ENCODE measurements at places on chromosomes 1 and 21.

DNA sequence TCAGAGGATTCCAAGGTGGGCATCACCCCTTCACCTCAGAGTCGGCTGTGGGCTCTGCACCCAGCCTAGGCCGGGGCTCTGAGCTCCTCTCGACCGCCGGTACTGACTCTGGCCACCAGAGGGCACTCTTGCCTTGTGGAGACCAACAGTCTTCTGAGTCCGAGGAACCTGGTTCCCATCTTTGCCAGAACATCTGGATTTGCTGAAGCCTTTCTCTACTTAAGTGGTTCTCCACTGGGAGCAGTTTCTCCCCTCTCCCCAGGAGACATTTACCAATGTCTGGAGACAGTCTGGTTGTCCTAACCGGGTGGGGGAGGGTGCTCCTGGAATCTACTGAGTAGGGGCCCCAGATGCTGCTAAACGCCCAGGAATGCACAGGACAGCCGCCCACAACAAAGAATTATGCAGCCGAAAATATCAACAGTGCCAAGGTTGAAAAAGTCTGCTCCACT, 9.4 kb downstream of the ETV3L start:
- DNase-seq, result peak; percentile 60

GRCh38 chr21:33201956-33202355, 27.8 kb upstream of the IFNAR2 start:
- no peak for DNase-seq

DNA sequence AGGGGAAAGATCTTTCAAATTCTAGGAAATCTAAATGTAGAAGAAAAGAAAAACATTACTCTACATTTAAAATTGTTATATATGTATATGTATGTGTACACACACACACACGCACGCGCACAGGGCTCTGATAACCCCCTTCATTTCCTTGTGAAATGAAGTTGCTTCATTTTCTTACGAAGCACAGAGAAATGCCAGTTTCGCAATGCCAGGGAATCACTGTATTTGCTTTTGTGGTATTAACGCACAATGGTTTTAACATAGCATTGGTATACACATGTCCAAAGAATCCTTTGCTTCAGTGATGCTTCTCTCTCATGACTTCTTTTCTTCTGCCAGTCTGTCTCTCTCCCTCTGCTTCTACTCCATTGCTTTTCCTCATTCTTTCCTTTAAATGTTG, 8.4 kb upstream of the DDAH1 start:
- DNase-seq, result no peak

GRCh38 chr1:228735871-228736586, 750 bp downstream of the RHOU start:
- no peak for DNase-seq

GRCh38 chr1:72524021-72524420, 241.7 kb upstream of the NEGR1 start:
- DNase-seq, result no peak

DNA sequence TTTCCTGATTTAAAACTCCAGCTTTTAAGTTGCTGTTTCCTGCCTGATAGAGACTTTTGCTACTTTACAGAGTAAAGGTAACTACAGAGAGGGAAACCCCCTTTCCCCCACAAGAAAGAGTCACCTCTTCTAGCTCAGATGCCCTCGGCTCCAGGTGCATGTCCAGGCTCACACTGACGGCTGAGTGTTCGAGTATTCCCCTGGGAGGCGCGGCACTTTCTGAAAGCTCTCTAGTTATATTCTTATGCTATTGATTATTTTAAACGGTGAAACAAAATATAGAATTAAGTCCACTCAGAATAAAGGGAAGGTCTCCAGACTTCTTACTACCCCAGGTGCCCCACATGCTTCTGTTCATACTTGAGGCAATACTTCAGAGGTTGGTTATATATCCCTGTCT, 160.3 kb upstream of the FMN2 start:
- no peak for DNase-seq

GRCh38 chr1:99726818-99727217, 39.6 kb downstream of the FRRS1 start:
- no peak for DNase-seq

DNA sequence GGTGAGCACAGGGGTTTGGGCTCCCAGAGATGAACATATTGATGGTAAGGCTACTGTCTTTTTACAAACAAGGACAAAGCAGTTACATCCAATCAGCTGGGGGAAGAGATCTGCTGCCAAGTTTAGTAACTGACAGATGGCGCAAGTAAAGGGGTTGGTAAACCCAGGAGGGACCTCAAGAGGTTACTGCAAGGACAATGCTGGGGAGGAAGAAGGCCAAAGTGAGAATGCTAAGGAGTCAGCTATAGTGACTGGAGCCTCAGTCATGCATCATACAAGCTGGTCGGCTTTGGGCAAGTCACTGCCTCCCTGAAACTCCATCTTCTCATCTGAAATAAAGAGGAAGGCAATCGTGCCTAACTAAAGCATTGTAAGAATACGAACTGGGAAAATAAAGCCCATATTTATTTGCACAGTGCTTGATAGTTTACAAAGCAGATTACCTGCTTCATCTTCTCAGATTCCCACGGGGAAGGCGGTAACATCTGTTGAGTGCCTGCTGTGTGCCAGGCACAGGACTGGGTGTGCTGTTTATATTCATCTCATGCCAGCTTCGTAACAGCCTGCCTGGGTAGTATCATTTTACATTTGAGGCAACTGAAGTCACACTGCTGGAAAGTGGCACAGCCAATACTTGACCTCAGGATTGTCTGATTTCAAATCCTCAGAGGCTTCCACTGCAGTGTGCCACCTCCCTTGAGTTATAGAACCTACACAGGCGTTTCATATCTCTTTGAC, 114.8 kb downstream of the BEND5 start:
- DNase-seq, result no peak

DNA sequence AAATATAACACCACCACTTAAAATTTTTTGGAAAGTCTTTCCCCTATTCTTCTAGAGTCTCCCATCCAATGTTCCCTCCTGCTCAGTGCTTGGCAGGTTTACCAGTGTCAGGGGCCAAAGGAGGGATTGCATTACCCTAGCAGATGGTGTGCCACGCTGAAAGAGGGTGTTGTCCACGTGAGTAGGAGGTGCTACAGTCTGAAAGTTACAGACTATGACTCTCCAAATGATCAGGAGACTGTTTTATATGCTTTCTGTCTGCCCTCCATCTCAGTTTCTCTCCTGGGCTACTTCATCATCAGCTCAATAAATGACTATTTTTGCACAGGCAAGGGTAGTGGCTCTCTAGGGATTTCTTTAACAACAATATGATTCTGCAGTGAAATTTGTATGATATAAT, 31.3 kb upstream of the ANGPTL7 start:
- DNase-seq, result no peak

DNA sequence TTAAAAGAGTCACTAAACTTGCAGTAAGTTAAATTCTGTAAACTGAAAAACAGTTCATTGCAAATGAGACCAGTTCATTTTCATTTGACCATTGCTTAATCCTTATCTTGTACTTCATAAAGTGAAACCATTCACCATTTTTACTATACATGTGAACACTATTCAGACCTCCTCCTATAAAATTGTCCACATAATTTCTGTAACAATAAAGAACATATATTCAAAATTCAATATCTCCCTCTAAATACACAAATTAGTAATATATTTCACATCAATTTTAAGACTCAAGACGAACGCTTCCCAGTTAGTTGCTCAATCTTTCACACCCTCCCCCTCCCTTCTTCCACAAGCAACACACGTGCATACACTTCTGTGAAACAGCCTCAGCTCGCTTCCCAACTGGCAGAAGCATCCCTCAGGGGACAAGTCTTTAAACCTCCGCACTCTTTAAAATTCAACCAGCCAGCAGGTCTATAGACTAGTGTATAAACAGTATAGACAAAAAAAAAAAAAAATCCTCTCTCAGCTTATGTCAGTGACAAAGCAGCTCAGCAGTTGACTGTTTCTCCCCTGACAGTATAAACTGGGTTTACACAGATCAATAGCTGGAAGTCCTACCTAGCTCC, 99.6 kb downstream of the DENND1B start:
- no peak for DNase-seq

DNA sequence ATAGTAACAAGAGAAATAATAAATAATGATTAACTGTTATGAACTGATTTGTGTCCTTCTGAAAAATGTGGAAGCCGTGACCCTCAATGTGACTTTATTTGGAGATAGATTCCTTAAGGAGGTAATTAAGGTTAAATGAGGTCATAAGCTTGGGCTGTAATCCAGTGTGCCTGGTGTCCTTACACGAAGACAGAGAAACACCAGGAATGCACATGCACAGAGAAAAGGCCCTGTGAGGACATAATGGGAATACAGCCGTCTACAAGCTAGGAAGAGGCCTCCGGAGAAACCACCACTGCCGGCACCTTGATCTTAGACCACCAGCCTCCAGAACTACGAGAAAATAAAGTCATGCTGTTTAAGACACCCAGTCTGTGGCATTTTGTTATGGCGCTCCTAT, 215.9 kb downstream of the NEGR1 start:
- DNase-seq, result no peak

DNA sequence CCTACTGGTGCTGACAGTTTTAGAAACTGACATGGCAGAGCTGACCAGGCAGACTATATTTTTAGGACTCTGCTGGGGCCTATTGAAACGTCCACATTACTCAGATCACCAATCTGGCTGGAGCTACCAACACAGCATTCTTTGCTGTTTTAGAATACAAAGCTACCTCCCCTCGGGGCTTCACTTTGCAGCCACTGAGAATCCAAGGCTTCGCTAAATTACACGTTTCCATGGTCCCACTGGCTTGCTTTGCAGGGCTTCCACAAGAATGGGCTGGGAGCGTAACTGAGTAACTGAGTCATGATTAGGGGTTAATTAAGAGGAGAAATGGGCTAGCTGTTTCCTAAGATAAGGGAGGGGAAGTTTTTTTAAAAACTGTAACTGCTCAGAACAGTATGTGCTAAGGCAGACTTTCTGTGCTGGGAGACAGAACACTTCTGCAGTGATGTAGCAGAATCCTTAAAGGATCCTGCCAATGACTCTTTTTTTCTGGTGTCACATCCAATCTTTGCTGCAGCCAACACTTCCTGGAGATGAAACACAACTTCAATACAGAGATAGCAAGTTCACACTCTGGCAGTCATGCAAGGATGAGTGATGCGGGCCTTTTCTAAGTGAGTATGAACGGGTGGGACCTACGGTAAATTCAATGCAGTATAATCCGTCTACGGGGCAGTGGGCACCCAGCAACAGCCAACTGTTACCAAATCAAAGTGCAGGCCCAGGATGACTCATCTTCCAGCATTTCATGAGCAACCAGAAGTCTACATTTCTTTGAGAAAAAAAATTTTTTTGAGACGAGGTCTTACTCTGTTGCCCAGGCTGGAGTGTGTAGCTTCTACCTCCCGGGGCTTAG, 21.5 kb downstream of the NDUFS5 start:
- peak; percentile 60 for DNase-seq

- no peak for DNase-seq
Measured at GRCh38 chr21:43809853-43810504, 20.6 kb downstream of the RRP1 start.

- DNase-seq, result no peak
Measured at GRCh38 chr1:184557423-184558347, 170.9 kb downstream of the C1orf21 start.

DNA sequence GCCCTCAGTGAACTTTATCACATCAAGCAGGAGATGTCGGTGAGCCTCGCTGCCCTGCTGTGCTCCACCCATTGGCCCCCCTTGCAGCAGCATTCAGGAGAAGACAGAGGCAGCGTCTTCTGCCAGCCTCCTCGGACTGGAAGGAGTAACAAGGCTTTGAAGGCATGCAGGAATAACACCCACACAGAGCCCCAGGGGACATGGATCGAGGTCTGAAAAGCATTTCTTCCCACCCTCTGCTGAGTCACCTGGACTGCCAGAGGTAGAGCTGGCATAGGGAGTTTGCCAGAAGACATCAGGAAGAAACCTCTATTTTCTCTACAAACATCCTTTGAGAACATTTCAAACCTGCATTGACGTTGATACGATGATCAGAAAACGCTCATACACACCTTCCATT, 42.9 kb downstream of the COL18A1 start:
- no peak for DNase-seq

DNA sequence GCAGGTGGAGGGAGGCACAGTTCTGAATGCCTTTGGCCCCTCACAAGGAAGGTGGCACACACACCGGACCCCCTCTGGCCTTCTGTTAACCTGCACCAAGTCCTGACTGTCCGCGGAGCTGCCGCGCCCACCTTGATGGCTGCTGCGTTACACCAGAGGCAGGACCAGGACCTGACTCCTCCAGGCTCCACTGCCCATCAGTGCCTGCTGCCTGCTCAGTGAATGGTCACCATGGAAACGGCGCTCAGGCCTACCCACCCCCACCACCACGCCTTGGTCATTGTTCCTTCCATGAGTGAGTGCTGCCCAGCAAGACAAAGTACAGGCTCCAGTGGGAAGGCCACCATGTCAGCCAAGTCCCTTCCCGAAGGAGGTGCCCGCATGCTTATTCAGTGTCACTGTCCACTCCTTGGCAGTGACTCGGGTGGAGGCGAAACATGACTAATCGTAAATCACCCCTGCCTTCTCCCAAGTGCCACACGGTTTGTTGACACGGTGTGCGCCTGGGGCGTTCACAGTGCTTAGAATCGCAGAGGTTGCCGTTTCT, 57.3 kb downstream of the SLC37A1 start:
- DNase-seq, result no peak

DNA sequence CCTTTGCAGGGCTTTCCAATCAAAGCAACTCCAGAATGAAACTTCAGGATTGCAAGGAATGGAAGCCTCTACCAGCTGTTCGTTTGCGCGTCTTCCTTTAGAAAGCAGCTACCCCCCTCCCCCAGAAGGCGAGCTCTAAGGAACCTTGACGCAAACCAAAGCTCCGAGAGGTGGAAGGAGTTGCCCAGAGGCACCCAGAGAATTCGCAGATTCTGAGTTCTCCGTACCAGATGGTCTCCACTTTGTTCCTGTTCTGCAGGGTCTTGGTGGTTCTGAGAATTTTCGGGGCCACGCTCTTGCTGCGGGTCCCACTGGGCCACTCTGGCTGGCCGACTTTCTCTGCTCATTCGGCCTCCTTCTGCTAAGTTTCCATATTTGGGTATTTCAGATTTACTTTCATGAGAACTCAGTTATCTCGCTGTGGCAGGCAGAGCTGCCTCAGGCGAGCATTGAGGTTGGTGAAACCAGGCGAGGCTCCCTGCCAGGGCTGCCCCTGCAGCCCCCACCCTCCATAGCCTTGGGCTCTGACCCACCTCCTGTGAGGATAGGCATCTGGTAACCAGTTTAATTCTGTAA, 801 bp downstream of the TRAF5 start:
- no peak for DNase-seq

- DNase-seq, result no peak
Measured at GRCh38 chr21:21001591-21002100, 3.4 kb downstream of the NCAM2 start.

GRCh38 chr1:179187735-179188471, 41.6 kb downstream of the ABL2 start:
- no peak for DNase-seq

GRCh38 chr21:46621457-46622182, 13.9 kb upstream of the PRMT2 start:
- DNase-seq, result no peak

GRCh38 chr21:21971384-21971783, 973.2 kb downstream of the NCAM2 start:
- DNase-seq, result no peak

DNA sequence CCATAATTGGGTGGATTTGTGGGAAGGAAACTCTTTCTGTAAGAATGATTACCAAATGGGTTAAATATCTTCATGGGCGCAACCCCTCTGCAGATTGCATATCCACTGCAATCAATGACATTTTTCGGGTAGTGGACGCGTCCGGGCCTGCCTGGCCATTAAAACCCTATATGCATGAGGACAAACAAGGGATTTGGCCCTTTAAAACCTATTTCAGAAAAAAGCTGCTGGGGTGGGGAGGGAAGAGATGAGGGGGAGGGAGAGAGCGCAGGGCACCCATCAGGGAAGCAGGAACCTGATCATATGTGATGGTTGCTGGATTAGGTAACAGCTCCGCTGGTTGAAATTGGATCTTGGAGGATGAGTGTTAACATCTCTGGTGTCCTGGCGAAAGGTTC, 228.8 kb downstream of the PBX1 start:
- DNase-seq, result no peak

All from AG04449 (cell line).